IPS DF 6.9 (cell line): ENCODE measurements at places on chromosomes 11 and 22.

- DNase-seq: no peak
These were observed 179.0 kb downstream of the CHST1 start for GRCh38 chr11:45486461-45486860.

- no peak for DNase-seq
These were observed 579.3 kb downstream of the BUD13 start for GRCh38 chr11:116193321-116194131.

DNA sequence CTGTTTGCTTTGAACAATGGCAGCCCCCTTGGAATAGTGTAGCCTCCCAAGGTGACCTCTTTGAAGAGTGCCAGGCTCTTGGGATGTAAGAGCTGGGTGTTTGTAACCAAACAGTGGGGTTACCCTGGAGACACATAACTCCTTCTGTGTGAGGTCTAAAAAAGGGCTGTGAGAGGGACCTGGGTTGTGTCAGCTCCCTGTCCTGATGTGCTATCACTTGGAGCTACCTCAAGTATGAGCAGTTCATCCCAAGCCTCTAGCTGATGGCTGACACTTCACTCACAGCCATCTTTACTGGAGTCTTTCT is 40.2 kb downstream of the TSPAN18 start:
- DNase-seq: no peak

GRCh38 chr11:2825889-2826678 is 59.5 kb downstream of the CDKN1C start:
- DNase-seq: no peak

- no peak for DNase-seq
These were observed 42.3 kb upstream of the ETS1 start for GRCh38 chr11:128629516-128630106.

- DNase-seq: no peak
These were observed 12.3 kb upstream of the LINC01488 start for GRCh38 chr11:69468911-69469885.

DNA sequence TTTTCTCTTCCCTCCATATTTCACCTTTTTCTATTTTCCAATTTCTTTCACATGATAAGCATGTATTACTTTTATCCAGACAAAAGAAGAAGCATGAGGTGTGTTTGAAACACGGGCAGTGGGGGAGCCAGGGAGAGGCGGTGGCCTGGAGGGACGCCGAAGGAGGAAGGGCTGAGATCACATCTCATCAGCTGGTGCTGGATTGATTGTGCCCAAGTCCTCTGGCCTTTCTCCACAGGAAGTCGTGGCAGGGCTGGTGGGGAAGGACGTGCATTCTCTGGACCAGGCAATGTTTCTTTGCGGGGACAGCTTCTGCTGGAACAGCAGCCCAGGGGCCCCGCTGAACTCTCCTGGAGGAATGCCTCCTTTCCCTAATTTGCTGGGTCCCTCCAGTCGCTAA is 82.9 kb downstream of the MIAT start:
- no peak for DNase-seq

- DNase-seq: peak; percentile 33
These were observed 85.4 kb downstream of the ATXN10 start for GRCh38 chr22:45757068-45757467.

GRCh38 chr22:26690654-26691376 is 33.4 kb downstream of the MIAT start:
- no peak for DNase-seq

GRCh38 chr11:68317147-68317785 is 4.9 kb downstream of the LRP5 start:
- no peak for DNase-seq

DNA sequence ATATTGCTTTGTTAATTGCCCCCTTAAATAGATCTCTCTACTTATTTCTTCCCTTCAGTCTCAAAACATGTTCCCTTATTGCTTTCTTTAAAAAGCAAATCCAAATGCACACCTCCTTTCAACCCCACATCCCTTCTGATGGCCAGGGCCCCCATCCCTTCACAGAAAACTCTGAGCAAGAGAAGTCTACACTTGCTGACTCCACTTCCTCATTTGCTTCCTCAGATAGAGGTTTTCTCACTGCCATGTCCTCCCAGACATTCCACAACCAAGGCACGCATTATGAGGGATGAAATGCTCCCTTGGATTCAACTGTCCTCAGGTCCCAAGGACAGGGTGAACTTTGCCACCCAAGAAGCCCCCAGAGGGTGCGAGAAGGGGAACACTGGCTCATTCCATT is 43.1 kb downstream of the CSNK2A3 start:
- DNase-seq: no peak

DNA sequence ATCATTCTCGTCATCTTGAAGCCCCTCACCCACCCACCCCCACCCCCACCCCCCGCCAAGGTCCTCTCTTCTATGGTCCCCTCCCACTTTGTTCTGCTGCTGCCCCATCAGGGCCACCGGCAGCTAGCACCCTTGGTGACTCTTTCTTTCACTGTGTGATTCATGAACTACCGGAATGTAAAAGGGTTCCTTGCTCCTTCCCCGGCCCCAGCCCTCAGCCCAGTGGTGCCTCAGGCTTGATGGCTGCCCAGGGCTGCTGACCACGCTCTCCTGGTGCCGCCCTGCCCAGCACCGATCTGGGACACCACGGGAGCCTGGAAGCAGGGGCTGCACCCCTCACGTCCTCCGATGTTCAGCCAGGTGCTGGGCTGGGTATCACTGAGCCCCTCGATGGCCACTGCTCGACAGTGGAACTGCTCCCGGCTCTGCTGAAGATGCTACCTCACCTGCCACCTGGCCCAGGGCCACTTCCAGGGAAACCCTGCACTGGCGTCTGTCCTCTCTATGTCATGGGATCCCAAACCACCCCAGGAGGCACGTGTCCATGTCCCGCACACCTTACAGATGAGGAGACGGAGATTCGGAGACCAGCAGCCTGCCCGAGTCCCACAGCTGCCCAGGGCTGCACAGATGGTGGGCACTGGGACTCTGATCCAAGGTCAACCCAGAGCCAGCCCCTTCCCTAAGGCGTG is 39.7 kb downstream of the IGLL5 start:
- DNase-seq: no peak
